ENCODE measurements at places on chromosomes 4 and X.
A peak's percentile ranks its signal among the peaks of the same experiment; 100 is the strongest.

DNA sequence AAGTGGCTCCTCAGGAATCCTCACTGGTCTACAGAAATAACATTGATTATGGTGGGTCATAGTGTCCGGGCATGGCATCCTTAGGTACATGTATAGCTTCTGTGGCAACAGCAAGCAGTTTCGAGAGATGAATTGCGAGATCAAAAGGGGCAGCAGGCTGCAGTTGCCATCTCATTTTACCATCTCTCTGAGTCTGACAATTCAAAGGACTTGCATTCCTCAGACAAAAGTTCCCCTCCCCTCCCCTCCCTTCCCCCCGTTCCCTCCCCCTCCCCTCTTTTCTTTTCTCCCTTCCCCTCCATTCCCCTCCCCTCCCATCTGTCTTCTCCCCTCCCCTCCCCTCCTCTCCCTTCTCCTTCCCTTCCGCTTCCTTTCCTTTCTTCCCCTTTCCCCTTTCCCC is 70.2 kb downstream of the MTNR1A start:
- DNase-seq: no peak

DNA sequence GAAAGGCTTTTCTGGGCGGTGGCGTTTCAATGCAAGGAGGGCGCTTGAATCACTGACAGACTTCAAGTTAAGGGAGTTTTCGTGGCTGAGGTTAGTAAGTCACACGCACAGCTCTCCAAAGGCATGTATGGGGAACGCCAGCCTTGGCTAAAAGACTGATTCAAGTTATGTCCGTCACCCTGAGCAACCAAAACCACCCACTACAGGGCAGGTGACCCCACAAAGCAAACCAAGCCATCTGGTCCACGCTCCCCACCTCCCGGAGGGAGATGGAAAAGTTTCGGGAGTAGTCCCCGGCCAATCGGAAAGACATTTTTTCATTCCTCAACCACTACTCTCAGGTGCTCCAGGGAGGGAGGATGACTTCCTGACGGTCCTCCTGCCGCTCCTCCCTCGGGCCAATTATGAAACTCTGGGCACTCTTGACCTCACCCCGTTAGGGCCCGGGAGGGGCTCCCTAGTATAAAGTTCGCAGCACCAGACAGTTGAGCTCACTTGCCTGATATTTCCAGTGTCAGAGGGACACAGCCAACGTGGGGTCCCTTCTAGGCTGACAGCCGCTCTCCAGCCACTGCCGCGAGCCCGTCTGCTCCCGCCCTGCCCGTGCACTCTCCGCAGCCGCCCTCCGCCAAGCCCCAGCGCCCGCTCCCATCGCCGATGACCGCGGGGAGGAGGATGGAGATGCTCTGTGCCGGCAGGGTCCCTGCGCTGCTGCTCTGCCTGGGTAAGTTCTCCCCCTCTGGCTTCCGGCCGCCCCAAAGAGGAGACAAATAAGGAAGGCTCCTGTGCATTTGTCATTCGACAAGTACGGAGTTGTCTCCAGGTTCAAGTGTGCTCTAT is at the start of gene EREG:
TSS of gene EREG (plus strand) at position 494 of the 840 bp plus-strand sequence. CDS start at position 658, 164 bp downstream.
- DNase-seq: no peak

GRCh38 chr4:144646523-144647094 is 653 bp downstream of the HHIP start:
- peak; percentile 44 for DNase-seq

- no peak for DNase-seq
These were observed 14.1 kb downstream of the RPGR start for GRCh38 chrX:38313190-38313589.

GRCh38 chr4:142405695-142406498 is 440.2 kb downstream of the INPP4B start:
- DNase-seq: no peak

GRCh38 chr4:143071351-143071750 is 113.4 kb upstream of the USP38 start:
- DNase-seq: no peak

GRCh38 chrX:46386511-46386910 is 158.7 kb downstream of the ZNF674 start:
- DNase-seq: no peak

GRCh38 chrX:111244235-111244750 is 26.0 kb downstream of the CAPN6 start:
- no peak for DNase-seq

- DNase-seq: no peak
These were observed 64.7 kb upstream of the EXOC1L start for GRCh38 chr4:55754754-55755350.

- DNase-seq: no peak
These were observed 27.6 kb upstream of the KCNIP4 start for GRCh38 chr4:21976166-21976565.

DNA sequence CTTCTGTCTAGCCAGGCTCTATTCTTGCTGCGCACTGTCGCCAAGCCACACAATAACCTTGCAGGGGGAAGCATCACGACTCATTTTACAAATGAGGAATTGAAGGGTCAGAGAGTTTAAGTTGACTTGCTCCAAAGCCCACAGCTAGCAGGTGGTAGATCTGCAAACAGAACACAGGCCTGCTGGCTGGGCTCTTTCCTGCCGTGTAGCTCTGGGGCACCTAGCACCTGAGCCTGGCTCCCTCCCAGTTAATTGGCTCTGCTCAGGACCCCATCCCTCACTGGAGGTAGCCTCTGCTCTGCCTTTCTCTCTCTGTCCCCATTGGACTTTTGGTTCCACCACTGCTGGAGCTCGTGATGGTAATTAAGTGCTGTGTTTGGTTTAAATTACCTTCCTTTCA is 98.5 kb downstream of the NSUN7 start:
- DNase-seq: no peak

GRCh38 chr4:139299536-139299935 is 1.8 kb upstream of the NAA15 start:
- DNase-seq: no peak

DNA sequence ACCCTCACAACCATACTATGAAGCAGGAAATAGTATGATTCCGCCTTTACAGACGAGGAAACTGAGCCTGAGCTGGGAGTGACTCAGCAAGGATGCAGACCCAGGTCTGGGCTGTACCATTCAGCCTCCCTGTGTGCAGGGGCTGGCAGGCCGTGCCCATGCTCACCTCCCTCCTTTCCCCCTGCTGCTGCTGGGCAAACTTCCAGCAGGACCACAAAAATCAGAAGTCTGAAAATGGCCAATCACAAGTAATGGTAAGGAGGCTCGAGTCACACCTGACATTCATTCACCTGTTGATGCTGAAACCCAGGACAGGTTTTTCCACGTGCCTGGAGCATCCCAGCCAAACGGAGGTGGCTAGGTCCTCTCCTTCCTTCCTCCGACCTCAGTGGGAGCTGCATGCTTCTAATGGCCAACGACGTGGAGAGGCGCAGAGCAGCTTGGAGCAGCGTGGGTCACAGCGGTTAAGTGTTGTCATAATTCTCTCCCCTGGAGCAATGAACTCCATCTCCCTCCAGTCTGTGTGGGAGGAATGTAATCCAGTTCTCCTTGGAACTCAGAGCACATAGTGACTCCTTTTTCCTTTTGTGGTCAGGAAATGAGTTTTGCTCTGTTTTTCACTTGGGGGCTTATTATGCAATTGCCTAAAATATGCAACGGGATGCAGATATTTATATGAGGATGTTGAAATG is 371.7 kb downstream of the BCOR start:
- no peak for DNase-seq

GRCh38 chr4:80125252-80126177 is 52.5 kb upstream of the ANTXR2 start:
- no peak for DNase-seq

GRCh38 chr4:155544547-155544946 is 122.1 kb upstream of the GUCY1A1 start:
- DNase-seq: no peak

DNA sequence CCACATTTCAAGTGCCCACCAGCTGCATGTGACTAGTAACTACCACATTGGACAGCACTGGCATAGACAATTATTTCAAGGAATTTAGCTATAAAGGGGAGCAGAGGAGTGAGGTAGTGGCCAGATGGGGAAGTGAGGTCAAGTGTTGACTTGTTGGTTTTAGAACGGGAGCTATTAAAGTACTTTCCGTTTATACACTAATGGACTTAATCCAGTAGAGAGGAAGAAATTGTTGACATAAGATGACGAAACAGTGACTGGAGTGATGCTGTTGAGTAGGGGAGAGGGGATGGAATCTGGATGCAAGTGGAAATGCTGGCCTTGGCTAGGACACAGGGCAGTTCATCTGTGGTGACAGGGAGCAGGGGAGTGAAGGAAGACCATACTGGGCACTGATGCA is 154.4 kb downstream of the AMMECR1 start:
- DNase-seq: no peak

DNA sequence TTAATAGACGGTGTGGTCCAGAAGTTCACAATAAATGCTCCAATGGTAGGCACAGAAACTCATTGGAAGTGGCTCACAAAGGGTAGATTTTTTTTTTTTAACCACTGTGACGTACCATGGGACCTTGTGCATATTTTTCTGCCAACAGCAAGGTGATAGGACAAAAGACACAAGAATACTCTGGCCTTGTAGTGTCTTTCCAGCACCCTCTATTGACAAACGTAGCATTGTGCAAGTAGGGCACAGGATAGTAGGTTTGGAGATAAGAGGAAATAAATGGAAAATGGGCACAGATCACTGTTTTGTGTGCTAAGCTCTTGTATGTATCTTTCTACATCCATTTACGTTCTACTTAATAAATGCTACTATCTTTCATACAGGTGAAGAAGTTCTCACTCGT is 2054.9 kb downstream of the PCDH7 start:
- no peak for DNase-seq

GRCh38 chr4:3225936-3226335 is 23.0 kb upstream of the MSANTD1 start:
- no peak for DNase-seq

DNA sequence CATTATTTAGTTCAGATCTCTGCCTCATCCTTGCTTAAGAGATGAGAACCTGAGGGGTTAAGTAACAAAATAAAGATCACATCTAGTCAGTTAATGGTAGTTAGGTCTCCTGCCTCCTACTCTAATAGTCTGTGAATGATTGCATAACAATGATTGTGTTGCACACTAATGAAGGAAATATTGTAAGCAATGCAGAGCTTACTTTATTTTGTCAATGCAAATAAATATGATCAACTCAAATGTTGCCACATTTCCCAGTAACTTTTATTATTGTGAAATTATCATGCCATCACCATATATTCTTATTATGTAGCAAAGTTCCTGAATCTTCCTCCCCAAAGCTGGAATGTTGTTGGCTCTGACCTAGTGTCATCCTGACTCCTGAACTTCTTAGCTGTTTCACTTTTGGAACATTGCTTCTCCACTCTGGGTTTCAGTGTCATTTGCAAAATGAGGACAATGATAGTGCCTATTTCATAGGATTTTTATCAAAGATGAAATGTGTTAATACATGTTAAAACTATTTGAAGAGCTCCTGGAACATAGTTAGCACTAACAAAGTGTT is 17.0 kb upstream of the GABRA4 start:
- no peak for DNase-seq

DNA sequence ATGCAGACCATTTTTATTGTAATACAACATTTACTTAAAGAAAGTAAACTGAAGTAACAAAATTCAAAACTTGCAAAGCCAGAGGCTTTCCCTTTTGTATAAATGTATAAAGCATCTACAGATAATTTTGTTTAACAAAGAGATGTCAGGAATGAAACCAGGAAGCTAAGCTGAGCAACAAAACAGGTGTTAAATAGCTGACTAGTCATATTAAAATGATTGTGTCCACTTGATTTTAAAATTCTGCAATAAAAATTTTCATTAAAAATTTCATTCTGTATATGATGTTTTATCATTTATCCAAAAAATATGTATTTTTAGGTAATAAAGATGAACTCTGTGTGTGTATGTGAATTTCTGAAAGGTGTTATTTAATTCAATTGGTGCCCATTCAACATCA is 72.0 kb upstream of the TRAM1L1 start:
- DNase-seq: no peak

DNA sequence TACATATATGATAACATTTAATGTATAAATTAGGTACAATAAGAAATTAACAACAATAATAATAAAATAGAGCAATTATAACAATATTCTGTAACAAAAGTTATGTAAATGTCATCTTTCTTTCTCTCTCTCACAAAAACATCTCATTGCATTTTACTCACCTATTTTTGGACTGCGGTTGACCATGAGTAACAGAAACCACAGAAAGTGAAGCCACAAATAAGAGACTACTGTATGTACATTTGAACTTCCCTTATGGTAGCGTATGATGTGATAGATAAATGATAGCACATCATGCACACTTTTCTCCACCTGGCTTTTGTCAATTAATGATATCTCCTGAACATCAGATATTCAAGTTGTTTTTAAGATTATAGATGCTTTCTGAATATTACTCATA is 80.5 kb downstream of the HNRNPD start:
- no peak for DNase-seq

DNA sequence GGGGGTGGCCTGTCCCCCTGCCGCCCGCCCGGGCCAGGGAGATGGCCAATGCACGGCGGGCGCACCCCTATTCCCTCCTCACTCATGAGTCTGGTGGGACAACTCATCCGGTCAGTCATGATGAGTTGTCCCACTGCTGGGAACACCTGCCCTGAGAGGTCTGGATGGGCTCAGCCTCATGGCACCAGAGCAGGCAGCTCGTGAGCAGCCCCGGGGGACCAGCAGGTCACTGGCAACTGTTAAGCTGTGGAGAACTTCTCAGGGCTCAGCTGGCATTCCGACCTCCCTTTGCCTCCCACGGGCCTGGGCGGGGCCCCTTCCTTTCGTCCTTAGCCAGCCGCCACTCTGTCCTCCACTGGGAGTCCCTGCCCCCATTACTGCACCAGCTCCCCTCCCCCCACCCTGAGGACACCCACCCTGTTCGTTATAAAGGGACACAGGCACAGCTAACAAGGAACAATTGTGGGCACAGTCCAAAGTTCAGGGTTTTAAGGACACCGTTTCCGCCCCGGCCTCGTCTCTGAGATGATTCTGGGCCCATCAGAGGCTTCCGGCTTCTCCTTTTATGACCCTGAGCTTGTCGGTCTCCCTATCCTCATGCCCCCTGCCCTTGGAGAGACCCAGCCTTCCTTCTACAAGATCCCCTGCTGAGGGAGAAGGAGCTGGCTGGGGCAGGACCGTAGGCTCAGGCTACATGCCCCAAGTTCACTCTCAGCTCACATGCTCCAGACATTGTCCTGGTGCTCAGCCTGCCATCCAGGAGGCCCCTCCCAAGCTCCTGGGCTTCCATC is 14.6 kb upstream of the KIAA0232 start:
- DNase-seq: no peak

DNA sequence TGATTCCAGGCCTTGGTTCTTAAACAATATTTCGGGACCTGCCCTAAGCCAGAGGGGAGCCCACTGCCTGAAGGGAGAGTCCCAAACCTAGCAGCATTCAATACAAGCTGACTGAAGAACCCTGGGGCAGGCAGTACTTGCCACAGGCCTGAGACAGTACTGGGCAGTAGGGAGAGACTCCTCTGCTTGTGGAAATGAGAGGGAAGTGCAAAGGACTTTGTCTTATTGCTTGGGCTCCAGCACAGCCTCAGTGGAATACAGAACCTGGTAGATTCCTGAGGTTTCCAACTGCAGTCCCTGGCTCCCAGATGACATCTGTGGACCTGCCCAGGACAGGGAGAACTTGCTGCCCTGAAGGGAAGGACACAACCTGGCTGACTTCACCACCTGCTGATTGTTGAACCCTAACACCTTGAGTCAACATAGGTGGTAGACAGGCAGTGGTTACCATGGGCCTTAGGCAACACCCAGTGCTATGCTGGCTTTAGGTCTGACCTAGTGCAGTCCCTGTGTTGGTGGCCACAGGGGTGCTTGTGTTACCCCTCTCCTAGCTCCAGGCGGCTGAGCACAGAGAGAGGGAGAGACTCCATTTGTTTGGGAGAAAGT is 20.3 kb upstream of the ABCG2 start:
- DNase-seq: no peak

Data from spinal cord (tissue), 10 donors.